ENCODE measurements at places on chromosomes 2 and 18.

- no peak for DNase-seq
Observed at GRCh38 chr18:808086-808485, 4.0 kb downstream of the YES1 start.

GRCh38 chr2:217820091-217820819, 182.5 kb downstream of the TNS1 start:
- no peak for DNase-seq

- no peak for DNase-seq
Observed at GRCh38 chr2:10245661-10246060, 57.0 kb upstream of the HPCAL1 start.

DNA sequence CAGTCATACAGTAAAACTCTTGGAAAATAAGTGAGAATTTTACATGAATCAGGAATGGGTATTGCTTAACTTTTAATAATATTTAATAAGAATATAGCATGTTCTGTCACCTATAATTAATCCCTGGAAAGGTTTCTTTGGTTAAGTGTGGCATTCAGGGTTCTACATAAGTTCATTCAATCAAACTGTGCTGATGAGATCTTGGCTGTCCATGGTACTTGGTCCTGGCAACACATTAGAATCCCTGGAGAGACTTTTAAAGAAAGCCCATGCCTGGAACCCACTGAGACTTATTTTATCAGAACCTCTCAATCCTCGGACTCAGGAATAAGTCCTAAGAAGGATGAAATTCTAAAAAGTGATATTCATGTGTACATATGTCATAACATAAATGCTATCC, 60.3 kb downstream of the CERKL start:
- no peak for DNase-seq

- DNase-seq: no peak
Observed at GRCh38 chr2:144115739-144116291, 404.1 kb downstream of the ZEB2 start.

Measured in stimulated activated CD8-positive, alpha-beta memory T cell treated with anti-CD3 and anti-CD28 coated beads, Interleukin-4, amount 100 ng/mL, for 4 hours (primary cell).